ENCODE measurements at places on chromosomes 7 and 10.

DNA sequence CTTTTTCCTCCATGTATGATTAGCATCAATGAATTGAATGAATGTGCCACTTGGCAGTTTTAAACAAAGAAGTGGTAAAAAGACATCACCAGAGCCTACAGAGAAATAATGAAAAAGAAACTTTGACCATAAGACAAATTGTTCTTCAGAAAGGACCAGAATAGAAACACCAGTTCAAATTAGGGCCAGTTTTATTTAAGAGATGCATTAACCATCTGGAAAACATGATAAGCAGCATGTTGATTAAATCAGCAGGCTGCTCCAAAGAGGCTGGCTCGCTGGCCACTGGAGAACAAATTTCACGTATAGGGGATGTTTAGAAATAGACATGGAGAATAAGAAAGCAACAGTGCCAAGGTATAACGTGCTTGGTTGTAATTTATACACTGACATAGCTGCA lies 242.3 kb upstream of the AOAH start:
- DNase-seq, result no peak

- DNase-seq, result no peak
Observed at GRCh38 chr10:121510201-121510771, 88.0 kb downstream of the FGFR2 start.

DNA sequence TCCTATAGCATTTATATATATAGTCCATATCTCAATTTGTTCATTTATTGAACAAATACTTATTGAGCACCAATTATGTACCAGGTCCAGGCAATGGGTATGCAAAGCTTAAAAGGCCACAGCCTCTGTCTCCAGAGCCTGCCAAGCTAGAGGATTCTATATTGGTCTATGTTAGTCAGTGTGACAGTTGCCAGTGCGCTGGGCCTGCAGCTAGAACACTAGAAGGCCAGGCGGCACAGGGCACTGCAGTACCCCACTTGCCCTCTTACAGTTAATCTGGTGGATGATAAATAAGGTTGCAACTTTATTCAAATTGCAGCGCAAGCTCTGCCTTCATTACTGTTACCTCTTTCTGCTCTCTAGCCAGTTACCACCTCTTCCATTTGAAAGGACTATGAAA lies 68.8 kb downstream of the PPP1R3C start:
- no peak for DNase-seq

GRCh38 chr10:105328503-105329133 lies 687.5 kb downstream of the SORCS3 start:
- DNase-seq, result peak; percentile 90

DNA sequence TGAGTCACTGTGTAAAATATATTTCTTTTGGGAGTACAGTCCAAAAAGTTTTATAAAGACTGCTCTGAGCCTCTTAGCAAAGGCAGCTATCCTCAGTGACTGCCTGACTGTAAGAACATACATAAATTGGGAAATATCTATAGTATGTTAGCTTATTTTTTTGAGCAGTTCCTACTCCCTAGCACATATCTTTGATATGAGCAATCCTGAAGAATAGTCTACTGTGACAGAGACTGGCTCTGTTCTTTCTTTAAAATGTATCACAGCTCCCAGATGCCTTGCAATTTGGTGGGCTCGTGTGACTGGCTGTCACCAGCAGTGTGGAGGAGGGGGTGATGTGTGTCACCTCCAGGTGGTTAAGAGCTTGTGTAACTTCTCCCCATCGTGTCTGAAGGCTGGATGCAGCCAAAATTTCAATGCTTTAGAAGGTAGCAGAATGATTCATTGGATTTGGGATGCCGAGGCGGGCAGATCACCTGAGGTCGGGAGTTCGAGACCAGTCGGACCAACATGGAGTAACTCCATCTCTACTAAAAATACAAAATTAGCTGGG lies 47.9 kb downstream of the MTERF1 start:
- DNase-seq, result no peak

GRCh38 chr10:97582169-97582568 lies 2.0 kb upstream of the HOGA1 start:
- DNase-seq, result no peak

GRCh38 chr7:16985621-16986020 lies 103.8 kb upstream of the AGR3 start:
- DNase-seq, result peak; percentile 38

DNA sequence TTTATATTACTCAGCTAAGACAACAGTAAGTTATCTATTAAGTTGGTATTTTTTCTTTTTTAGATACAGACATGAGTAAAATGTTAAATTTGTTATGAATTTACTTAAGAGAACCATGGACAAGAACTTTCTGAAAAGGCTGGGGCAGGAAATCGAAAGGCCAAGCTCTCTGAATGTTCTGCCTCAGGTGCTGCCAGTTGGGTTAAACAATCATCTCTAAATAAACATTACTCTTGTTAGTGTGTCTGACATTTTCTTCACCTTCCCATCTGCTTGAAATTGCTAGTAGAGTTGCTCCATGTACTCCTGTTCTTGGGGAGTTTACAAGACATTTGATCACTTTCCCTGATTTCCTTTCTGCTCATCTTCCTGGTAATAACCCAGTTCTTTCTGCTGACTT lies 87.5 kb downstream of the ANKRD7 start:
- DNase-seq, result no peak

GRCh38 chr10:6115411-6115810 lies 26.6 kb downstream of the RBM17 start:
- DNase-seq, result no peak

DNA sequence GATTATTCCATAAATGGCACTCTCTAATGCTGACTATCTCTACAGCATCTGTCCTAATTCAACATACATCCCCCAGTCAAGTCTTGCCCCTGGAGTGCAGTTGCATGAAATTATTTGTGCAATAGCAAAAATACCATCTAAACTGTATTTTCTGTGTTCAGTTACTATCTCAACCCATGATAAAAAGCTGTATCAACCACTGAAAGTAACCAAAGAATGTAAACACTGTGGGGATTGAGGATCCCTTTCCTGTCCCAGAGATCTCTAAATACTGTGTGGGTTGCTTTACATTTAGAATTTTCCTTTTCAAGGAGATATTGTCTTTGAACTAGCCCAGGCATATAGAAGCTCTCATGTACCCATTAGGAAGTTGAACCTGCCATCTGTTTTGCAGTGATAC lies 23.9 kb upstream of the DGKI start:
- no peak for DNase-seq

DNA sequence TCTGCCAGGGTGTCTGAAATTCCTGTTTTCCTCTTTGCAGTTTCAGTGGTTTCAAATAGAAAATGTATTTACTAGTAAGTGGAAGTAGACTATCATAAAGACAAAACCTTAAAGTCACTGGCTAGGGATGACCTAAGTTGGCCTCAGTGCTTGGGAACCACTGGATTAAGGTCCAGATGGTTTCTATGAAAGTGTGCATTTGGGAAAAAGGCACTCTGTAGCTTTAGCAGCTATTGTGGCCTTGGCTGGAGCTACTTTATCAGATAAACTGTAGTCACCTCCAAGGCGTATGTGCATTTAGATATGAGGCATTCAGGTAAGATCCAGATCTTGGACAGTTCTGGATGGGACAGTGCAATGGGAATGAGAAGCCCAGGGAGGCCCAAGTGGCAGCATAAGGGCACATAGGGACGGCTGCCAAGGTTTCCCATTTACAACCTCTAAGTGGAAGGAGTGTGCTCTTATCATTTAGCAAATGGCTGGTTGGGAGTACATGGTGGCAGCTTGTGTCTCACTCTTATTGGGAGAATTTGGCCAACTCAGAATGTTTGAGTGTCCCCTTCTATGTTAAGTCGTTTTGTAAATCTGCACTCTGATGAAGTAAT lies 185.6 kb downstream of the LRMDA start:
- DNase-seq, result no peak

- DNase-seq, result no peak
Observed at GRCh38 chr10:89653410-89653869, 8.4 kb upstream of the PANK1 start.

DNA sequence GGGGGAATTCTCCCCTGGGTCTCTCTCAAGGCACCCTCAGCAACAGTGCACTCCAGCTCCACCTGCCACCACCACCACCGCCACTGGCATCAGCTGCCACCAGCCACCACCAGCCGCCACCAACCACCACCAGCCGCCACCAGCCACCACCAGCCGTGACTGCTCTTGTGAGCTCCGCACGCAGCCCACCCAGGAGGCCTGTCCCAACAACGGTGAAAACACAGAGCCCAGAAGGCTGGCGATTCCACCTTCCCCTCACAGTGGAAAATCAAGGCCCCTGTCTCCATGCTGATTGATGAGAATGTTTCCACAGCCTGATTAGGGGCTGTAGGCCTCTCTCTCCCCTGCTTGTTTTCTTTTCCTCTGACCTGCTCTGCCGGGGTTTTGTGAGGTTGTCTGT lies 41.1 kb downstream of the COBL start:
- no peak for DNase-seq

- no peak for DNase-seq
Observed at GRCh38 chr10:45387096-45387893, 13.3 kb downstream of the ALOX5 start.

- DNase-seq, result no peak
Observed at GRCh38 chr7:133484086-133484485, 231.2 kb downstream of the EXOC4 start.

GRCh38 chr7:12257582-12257981 lies 46.5 kb downstream of the TMEM106B start:
- no peak for DNase-seq

DNA sequence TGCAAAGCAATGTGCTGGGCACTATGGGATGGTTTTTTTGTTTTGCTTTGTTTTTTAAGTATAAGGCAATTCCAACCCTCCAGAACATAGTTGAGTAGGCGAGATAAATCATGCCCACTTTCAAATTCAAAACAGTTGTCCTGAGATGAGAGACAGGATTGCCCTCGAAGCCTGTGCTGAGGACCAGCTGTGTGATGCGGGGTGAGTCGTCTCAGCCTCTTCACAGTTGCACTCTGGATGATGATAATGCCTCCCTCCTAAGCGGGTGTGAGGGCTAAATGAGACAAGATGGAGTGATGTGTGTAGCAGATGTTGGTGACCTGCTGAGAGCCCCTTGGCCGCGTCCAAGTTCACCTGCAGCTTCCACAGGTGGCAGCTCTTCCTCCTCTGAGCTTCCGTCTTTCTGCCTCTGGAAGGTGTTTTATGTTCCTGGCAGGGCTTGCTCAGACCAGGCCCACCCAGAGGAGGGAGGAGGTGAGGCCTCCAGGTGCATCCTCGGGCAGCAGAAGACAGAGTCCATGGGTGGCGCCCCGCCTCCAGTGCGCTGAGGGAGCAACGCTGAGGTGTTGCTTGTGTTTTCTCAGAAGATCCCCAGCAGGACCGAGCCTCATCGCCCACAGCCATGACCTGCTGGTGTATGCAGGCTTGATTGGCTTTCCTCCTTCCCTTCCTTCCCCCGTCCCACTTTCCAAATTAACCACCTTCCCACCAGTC lies 30.6 kb downstream of the ECHDC3 start:
- no peak for DNase-seq

DNA sequence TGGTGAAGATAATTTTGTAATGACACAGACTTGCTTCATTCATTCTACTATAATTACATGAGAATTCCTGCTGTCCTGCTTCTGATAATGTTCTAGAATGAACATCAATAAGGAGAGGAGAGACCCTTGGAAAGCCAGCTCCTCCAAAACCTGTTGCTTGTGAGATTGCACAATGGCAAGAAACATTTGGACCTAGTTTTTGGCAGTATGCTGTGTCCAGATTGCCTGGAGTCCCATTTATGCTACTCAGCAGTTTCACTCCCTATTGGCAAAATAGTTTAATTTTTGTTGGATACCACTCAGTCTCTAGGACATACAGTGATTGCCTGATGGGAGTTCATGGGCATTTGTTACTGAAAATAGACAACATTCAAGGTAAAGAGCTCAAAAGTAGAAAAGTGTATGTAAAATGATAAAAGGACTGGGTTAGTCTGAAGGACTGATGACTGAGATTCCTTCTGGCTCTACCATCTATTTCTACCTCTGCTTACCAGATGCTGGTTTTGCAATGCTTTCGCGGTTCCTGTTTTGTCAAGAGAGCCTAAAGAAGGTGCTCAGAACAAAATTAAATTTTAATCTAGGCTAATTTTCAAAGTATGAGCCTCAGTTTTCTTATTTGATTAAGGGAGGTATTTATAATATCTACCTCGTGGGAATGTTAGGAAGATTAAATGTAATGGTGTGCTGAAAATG lies 8.0 kb upstream of the ACTR3B start:
- no peak for DNase-seq

- no peak for DNase-seq
Observed at GRCh38 chr10:9681655-9682054, 1336.0 kb upstream of the CELF2 start.

GRCh38 chr7:99293167-99293566 lies 20.5 kb downstream of the MYH16 start:
- DNase-seq, result no peak

GRCh38 chr7:97680622-97681021 lies 51.3 kb upstream of the TAC1 start:
- DNase-seq, result no peak

DNA sequence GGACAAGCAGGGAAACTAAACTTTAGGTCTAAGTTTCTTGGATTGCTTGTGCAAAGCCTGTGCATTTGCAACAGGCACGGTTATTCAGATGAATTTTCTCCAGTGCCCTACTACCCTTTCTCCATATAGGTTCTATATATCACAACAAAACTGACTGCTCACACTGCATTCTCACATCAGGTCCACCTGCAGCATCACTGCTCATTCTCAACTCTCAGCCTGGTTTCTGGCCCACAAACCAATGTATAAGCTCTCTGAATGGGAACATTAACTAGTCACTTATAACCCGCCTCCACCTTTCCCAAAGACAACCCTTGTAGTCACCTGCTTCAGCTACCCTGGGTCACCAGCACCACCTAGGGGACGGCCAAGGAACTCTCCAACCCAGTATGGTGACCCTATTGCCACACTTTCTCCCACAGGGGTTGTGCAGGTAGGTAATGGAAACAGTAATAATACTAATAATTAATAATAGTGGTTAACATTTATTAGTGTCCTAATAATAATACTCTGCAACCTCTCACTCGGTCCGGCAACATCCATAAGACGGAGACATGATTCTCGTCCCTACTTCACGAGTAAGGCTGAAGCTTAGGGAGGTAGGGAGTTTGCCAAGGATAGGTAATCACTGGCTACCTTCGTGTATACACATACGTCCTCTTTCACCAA lies 97.3 kb downstream of the CLEC2L start:
- DNase-seq, result peak; percentile 33

- no peak for DNase-seq
Observed at GRCh38 chr7:31102973-31103850, 51.1 kb downstream of the ADCYAP1R1 start.

- DNase-seq, result no peak
Observed at GRCh38 chr10:89591111-89591795, 53.8 kb downstream of the PANK1 start.

All from NCI-H1105 treated with DMSO at 0.1 percent for 48 hours (cell line).